Endothelial cell of umbilical vein (primary cell): ENCODE measurements at places on chromosomes 1 and 21. TPM values are rescaled to one million over a fixed set of nuclear protein-coding genes. Genes with fewer than 3 reads are reported as not detected.

GRCh38 chr1:52237430-52237829 is 95.5 kb downstream of the ZFYVE9 start:
- DNase-seq = peak; percentile 25

GRCh38 chr21:43339668-43340067 is 87.3 kb downstream of the SIK1 start:
- DNase-seq = peak; percentile 21

GRCh38 chr1:224851848-224852261 is 77.6 kb upstream of the DNAH14 start:
- no peak for DNase-seq

GRCh38 chr1:234608025-234608910 is 1.7 kb downstream of the IRF2BP2 start:
- DNase-seq = peak; percentile 93

- no peak for DNase-seq
Measured at GRCh38 chr1:4061521-4062031, 161.5 kb upstream of the C1orf174 start.

DNA sequence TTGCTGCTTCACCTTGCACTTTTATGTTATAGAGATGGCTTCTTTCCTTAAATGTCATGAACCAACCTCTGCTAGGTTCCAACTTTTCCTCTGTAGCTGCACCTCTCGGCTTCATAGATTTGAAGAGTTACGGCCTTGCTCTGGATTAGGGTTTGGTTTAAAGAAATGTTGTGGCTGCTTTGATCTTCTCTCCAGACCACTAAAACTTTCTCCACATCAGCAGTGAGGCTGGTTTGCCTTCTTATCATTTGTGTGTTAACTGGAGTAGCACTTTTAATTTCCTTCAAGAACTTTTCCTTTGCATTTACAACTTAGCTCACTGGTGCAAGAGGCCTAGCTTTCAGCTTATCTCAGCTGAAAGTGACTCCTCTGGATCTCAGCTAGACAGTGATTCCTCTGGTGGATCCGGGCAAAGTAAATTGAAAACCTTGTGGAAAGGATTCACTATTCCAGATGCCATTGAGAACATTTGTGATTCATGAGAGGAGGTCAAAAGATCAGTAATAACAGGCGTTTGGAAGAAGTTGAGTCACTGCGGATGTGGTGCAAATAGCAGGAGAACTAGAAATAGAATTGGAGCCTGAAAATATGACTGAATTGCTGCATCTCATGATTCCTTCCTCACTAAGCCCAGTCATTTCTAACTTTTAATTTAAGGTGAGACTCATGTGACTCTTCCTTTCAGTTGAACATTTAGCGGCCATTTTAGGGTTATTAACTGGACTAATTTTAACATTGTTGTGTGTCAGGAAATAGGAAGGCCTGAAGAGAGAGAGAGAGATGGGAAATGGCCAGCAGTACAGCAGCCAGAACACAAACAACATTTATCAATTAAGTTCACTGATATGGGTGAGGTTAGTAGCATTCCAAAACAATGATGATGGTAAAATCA is 16.2 kb upstream of the RGS1 start:
- peak; percentile 96 for DNase-seq

DNA sequence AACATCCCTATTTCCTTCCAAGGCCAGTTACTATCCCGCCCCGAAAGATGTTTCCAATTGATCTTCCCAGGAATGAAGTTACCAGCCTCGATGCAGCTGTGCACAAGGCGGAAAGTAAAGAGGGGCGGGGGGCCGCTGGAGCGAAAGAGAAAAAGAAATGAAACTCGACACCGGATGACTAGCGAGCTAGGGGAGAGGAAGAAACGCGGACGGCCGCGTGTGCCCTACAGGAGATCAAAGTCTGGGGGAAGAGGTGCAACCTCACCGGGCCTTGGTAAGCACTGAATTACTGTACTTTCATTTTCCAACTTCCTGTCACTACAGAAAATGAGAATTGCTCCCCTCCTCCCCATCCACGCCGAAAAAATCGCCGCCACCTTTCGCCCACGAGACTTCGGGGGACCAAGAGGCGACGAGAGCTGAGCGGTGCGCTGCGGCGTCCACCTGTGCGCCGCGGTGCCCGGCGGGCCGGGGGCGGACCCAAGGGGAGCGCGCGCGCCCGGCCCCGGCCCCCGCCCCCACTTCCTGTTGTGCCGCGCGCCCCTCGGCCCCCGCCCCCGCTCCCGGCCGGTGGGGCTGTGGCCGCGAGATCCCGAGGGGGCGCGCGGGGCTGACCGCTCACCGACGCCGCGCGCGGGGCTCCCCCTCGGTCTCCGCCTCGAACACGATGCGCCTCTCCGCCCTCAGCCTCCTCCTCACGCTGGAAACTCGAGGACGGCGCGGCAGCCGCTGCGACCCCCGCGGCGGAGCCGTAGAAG is 622 bp downstream of the ELK4 start:
- DNase-seq = peak; percentile 90

DNA sequence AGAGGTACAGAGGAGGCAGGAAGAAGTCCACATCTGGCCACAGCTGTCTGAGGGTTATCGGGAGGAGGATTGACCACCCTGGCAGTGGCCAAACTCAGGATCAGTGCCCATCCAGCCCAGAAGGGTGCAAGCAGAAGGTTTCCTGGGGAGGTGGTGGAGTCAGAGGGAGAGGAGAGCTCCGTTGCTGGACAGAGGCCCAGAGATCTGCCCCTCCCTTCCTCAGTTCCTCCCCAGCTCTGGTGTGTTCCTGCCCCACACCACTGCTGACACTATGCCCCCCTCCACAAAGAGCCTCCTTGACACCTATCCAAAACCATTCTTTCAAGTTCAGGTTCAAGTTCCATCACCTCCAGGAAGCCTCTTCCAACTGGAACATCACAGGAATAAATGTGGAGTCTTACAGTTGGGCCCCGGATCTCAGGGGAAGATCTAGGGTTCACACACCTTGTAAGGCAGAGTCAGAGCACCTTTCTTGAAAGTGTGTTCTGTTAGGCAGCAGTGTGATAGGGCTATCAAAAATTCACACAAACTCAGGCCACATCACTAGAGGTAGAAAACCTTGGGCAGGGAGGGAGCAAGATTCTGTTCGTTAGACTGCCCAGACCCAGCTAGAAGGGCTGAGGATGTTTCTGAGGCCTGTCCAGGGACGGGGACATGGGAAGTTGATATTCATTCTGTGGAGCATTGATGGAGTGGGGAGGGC is 7.4 kb downstream of the LDLRAD1 start:
- no peak for DNase-seq

- DNase-seq = peak; percentile 92
Measured at GRCh38 chr1:42177541-42177981, 13.0 kb upstream of the GUCA2A start.

DNA sequence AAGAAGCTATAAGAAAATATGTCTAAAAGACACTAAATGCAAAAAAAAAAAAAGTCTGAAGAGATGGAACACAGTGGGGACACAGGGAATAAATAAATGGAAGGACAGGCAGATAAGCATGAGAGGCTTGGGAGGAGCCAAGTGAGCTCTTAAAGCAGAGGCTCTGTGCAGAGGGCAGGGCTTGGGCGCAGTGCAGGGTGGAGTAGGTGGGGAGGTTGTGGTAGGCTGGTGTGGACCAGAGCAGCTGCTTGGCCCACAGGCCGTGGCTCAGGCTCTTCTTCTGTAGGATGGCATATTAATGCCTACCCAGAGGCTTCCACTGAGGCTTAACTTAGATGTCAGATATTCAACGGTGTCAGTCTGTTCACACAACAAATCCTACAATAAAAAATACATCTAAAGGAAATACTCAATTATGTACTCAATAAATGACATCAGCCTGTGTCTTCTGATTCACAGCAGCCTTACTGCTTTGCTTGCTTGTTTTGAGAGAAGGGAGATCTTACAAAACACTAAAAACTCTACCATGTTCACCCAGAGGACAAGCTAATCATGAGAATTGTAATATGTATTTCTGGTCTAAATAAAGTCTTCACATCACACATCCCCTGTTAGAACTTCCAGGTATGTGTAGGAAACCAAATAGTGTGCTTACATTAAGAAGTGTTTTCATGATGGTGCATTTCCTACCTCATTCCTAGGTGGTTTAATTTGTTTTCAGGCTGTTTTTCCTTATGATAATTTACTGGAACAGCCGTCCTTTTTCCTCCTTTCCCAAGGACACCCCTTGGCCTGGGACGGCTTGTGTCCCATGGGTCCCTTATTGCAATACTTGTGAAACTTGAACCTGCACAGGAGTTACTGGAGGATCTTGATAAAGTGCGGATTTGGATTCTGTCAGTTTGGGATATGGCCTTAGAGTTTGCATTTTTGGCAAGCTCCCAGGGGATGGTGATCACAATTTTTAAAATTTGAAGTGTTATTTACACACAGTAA is 24.9 kb downstream of the DIP2A start:
- no peak for DNase-seq

DNA sequence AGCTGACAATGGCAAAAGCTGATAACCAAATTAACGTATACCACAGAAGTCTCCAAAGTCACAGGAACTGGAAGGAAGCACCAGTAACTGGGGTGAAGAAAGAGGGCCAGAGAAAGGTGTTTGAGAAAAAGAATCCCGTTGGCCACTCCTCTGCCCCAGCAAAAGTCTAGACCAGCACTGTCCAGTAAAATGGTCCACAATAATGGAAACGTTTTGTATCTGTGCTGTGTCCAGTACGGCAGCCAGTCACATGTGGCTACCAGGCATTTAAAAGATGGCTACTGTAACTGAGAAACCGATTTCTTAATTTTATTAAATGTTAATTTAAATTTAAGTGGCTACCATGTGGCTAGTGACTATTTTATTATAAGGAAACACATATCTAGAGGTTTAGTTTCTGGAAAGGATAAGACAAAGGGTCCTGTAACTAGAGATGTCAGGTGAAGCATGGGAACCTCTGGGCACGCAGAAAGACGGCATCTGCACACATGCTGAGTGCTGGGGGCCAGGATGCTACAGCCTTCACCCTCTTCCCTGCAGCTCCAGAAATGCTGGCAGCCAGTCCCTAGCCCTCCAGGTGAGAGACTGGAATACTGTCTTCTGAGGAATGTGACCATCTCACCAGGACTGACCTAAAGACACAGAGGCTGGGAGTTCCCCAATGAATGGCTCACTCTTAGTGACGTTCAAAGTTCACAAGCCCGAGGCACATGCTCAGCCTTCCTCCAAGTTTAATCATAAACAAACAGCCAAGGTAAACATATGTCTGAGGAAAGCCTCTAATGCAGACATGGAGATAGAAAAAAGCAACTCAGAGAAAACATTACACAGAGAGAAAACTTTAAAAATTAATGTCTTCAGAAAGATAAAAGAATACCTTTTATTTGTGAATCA is 50.7 kb downstream of the JAK1 start:
- DNase-seq = peak; percentile 77

- DNase-seq = peak; percentile 46
Measured at GRCh38 chr1:235105051-235106043, 23.3 kb downstream of the TOMM20 start.

GRCh38 chr1:209815931-209816341 is 10.0 kb upstream of the IRF6 start:
- DNase-seq = no peak

DNA sequence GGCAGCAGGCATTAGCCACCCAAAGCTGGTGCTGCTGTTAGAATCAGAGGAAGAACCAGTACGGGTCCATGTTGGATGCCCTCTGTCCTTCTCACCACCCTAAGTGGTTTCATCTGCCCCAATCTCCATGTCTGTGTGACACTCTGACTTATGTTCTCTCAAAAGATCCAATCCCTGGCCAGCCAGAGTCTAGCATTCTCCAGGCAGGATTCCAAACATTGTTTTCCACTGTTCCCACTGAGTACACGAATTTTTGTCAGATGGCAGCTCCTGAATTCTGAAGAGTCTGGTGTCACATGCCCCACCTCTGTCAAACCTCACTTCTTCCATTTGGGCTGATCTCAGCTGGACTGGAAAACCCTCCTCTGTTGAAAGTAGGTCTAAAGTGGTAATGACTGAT is 166.0 kb downstream of the DISC1 start:
- peak; percentile 49 for DNase-seq

DNA sequence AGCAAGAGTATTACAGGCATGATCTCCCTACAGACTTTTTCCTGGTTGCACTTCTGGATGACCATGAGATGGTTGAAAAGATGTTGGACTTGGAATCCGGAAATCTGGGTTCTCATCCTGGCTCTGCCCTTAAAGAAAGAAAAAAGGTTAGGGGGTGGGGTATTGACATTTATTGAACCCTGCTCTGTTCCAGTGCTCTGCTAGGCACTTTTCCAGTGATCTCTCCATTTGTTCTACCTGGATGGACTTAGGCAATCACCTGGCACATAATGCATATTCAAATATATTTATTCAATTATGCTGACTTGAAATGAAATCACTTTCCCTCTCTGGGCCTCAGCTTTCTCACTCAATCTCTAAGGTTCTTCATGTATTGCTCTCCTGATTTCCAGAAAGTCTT is 101.0 kb upstream of the NFIA start:
- no peak for DNase-seq

DNA sequence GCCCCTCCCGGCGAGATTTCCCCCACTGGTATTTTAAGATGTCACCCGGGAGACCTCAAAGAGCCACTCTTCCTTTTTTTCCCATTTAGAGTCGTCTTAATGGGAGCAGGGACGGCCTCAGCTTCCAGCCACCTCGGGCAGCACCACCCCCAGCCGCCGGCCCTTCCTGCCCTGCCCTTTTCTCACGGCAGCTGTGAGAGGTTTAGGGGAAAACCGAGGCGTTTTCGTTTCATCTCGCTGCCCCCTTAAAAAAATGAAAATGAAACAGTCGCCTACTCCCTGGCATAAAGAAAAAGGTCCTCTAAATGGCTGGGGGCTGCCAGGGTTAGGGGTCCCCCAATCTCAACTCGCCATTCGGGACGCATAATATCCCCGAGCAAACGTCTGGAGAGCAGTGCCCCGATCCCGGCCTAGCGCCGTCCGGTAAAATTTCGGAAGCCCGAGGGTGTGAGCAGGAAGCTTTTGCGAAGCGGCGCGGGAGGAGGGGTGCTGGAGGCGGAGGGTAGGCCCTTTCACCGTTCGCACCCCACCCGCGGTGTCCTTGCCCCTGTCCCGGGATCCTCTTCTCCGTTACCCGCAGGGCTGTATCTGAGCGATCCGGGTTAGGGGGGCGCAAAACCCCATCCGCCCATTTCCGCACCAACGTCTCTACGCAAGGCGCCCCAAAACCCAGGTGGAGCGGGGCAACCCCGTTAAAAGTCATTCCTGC is 1.2 kb downstream of the RUNX3 start:
- no peak for DNase-seq

- no peak for DNase-seq
Measured at GRCh38 chr1:111214884-111215283, 12.6 kb upstream of the CHI3L2 start.

GRCh38 chr1:110380672-110381283 is 10.0 kb downstream of the SLC16A4 start:
- DNase-seq = no peak

- no peak for DNase-seq
Measured at GRCh38 chr1:164466429-164466828, 92.6 kb upstream of the PBX1 start.

- no peak for DNase-seq
Measured at GRCh38 chr1:206075786-206076755, 23.1 kb downstream of the RHEX start.

GRCh38 chr1:160667896-160668295 is 21.1 kb upstream of the SLAMF1 start:
- DNase-seq = no peak

GRCh38 chr1:30768830-30769718 is 11.5 kb upstream of the LAPTM5 start:
- DNase-seq = peak; percentile 23

Gene CA6
- not detected in 2 replicates for polyA plus RNA-seq

Gene SKI
- 9.0 and 11.6 TPM in 2 replicates for polyA plus RNA-seq

Gene ANGPTL1
- polyA plus RNA-seq = 0.15 and 0.16 TPM in 2 replicates

Gene OR2T35
- polyA plus RNA-seq = not detected in 2 replicates

Gene ACOT7
- polyA plus RNA-seq = 104 and 105 TPM in 2 replicates

Gene HJV
- polyA plus RNA-seq = not detected in 2 replicates

Gene LCE1F
- not detected in 2 replicates for polyA plus RNA-seq

Gene NUDT4B
- polyA plus RNA-seq = 34.5 and 39.0 TPM in 2 replicates

Gene HPCAL4
- polyA plus RNA-seq = not detected in 2 replicates

Gene ASCL5
- not detected in 2 replicates for polyA plus RNA-seq
